Peyer's patch (tissue), 4 donors: ENCODE measurements at places on chromosomes 12 and 14.

DNA sequence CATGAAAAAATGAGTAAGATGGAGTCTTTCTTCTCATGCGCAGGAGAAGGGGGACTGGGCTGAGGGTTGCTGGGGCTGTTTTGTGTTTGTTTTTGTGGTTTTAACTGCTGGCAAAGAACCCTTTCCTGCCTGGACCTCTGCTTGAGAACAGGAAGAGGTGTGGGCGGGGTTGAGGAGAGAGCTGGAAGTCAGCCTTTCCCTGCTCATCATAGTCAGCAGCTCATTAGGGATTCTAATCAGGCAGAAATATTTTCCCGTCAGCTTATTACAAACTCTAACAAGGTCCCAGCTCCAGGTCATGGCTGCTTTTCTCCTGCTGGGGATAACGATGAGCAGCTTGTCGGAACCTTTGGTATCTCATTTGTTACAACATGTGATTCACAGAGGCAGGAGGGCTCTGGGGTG lies 185.0 kb upstream of the NRXN3 start:
- DNase-seq = no peak

- no peak for DNase-seq
These were observed 24.3 kb downstream of the BCL2L14 start for GRCh38 chr12:12095021-12095420.

DNA sequence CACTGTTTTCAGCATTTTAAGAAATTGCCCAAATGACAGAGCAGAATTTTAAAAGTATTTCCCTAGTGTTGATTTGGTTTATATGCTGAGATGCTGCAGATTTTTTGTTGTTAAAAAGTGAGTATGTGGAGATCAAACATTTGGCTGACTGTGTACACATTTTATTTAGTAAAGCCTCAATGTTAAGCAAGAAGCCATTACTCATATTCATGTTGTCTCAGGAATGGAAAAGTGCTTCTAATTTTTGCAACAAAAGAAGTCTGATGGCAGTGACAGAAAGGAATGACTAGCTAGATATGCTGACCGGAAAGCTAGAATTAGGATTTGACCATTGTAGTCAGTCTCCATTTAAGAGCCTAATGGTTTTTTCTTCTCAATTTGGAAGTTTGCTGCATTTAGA lies 22.5 kb downstream of the SLC38A6 start:
- DNase-seq = no peak

DNA sequence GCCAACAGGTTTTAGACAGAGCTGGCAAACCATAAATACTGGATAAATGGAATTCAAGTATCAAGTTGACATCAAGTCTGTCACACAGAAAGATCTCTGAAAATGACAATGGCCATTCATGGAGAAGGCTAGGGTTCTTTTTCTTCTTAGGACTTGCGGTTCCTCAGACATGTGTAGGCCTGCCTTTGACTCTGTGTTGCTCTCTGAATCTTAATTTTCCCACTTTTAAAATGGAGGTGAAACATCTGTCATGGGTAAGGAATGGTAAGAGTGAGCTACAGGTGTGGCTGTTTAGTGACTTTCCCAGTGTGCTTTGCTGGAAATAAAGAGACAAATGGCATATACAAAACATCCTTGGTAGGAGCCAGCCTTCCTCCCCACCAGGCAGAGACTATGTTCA lies 79.2 kb downstream of the PTCSC3 start:
- no peak for DNase-seq

DNA sequence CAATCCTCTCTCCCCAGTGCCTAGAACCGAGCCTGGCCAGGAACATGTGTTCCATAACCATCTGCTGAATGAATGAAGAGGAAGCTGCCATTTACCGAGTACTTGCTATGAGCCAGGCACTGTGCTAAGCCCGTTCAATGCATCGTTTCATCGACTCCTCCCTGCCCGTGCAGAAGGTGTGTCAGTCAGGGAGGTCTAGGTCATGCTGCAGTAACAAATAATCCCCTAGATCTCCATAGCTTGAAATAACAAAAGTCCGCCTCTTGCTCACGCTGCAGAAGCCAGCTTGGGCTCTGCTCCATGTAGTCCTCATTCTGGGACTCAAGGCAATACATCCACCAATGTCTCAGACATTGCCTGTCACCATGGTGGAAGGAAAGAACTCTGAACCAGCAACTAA lies 101.3 kb downstream of the SCARB1 start:
- no peak for DNase-seq

- no peak for DNase-seq
These were observed 207.3 kb downstream of the AEBP2 start for GRCh38 chr12:19646599-19646998.

DNA sequence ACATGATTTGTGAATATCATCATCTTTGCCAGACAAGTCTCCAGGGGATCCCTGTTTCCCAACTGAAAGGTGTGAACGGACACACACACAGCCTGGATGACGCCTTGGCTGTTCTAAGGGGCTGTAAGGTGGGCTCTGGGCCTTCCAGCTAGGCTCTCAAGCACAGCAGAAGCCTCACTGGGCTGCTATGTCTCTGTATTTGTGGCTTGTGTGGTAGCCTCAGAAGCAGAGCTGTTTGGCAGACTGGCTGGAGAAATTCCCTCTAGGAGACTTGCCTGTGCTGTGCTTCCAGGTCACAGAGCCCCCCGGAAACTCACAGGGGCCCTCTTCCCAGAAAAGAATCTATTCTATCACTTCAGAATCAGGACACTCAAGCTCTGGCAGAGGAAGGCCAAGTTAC lies 21.4 kb downstream of the OTUB2 start:
- DNase-seq = peak; percentile 21

GRCh38 chr12:66119870-66120241 lies 10.7 kb downstream of the LLPH start:
- DNase-seq = no peak

- peak; percentile 48 for DNase-seq
These were observed 8.7 kb upstream of the GPR19 start for GRCh38 chr12:12704593-12705230.

DNA sequence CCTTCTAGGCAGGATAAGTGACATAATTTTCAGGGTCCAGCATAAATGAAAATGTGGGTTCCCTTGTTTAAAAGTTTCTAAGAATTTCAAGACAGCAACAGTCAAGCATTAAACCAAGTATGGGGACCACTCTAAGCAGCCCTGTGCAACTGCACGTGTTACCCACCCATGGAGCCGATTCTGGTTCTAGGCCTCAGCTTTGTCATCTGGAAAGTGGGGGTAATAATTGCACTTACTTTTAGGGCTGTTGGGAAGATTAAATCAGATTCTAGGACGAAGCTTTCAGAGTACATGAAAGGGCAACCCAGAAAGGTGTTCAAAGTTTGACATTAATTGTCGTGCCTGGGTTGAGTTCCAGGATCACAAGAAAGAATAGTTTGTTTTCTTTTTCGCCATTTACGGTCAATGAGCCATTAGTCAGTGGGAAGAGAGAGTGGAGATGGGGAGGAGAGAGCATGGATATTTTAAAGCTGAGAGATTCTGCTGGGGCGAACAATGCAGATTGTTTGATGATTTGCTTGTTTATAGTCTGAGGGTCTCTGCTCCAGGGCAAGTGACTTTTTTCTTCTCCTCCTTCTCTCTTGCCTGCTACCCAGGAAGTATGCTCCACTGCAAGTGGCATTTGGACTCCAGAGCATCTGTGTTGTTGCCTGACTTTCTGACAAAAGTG lies 10.7 kb upstream of the PPFIBP1 start:
- DNase-seq = no peak

- DNase-seq = no peak
These were observed 60.7 kb downstream of the SSPN start for GRCh38 chr12:26255893-26256645.
